Naive thymus-derived CD4-positive, alpha-beta T cell (primary cell): ENCODE measurements at places on chromosomes 6 and 20.

GRCh38 chr20:39946053-39946810, 742.8 kb downstream of the MAFB start:
- H3K36me3 ChIP-seq, result no peaks in the 10 kb centered on the region
- H3K4me1 ChIP-seq, result no peaks in the 10 kb centered on the region
- no peaks in the 10 kb centered on the region for H3K27me3 ChIP-seq
- DNase-seq, result no peak
- H3K27ac ChIP-seq, result no peak overlapping the region
- no peak overlapping the region for H3K4me3 ChIP-seq

GRCh38 chr20:59242714-59243626, 57.4 kb upstream of the EDN3 start:
- H3K27me3 ChIP-seq, result no peaks in the 10 kb centered on the region
- no peaks in the 10 kb centered on the region for H3K36me3 ChIP-seq
- H3K27ac ChIP-seq, result no peak overlapping the region

- DNase-seq, result no peak
- H3K36me3 ChIP-seq, result no peaks in the 10 kb centered on the region
- H3K4me1 ChIP-seq, result no peaks in the 10 kb centered on the region
- H3K27ac ChIP-seq, result no peak overlapping the region
Measured at GRCh38 chr20:2763186-2763585, 37.2 kb downstream of the CPXM1 start.

DNA sequence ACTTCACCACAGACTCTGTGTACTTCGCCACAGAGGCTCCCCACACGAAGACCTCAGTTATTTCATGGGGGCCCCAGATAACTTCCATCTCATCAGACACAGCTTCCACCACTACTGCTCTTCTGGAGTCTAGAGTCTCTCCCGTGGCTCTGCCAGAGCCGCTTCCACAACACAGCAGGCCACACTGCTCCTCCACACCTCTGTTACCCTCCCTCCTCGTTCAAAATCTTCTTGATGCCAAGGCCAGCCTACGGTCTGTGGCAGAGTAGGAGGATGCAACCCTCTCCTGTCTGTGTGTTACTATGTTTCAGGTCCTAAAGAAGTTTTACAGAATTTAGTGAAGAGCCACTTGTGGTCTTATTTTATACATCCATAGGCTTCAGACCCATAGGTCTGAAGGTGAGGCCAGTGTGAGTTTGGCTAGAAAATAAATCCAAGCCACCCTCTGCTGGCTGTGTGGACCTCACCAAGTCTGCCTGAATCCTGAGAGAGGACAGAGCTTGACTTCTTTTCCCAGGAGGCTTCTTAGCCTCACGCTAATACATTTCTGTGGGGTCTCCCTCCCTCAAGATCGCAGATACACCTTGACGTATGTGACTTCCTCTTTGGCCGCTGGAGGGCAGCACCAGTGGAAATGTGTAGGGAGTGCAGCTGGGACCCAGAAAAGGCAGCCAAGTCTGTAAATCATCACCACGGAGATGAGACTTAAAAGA, 197.7 kb downstream of the FAXC start:
- H3K4me3 ChIP-seq, result no peak overlapping the region
- no peak overlapping the region for H3K27ac ChIP-seq
- no peaks in the 10 kb centered on the region for H3K27me3 ChIP-seq
- H3K4me1 ChIP-seq, result no peaks in the 10 kb centered on the region
- no peaks in the 10 kb centered on the region for H3K36me3 ChIP-seq

DNA sequence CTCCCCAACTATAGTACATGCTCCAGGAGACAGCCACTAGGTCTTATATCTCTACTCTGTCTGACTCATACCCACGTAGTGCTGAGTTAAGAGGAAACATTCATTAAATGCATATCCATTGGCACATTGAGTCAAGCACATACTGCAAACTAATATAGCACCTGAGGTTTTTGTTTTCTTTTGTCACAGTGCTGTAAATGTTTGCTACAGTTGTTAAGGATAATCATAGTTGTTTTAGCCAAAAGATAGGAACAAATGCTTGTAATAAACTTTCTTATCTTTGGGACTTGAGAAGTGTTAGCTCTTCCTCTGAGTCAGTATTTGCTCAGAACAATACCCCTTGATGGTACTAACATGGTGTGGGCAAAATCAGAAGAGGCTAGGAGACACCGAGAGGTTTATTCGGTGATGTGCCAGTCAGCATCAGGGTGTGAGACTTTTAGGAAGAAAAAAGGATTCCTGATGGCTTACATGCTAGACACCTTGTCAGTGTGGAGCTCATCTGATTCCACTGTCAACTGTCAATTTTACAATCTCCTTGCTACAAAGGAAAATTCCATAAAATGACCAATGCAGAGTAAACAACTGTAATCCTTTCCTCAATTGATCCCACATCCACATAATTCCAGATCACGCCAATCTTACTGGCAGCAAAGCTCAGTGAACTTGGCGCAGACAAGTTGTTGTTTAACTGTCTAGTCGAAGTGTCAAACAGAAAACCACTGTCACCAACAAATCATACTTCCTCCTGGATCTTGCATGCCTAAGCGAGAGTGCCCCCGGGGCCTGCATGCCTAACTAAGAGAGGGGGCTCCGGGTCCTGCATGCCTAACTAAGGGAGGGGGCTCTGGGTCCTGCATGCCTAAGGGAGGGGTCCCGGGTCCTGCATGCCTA, 36.1 kb downstream of the ELOVL2 start:
- no peaks in the 10 kb centered on the region for H3K36me3 ChIP-seq
- no peak overlapping the region for H3K4me3 ChIP-seq
- no peak overlapping the region for H3K27ac ChIP-seq
- DNase-seq, result no peak

- DNase-seq, result no peak
- H3K27ac ChIP-seq, result no peak overlapping the region
- no peaks in the 10 kb centered on the region for H3K36me3 ChIP-seq
- no peaks in the 10 kb centered on the region for H3K27me3 ChIP-seq
Measured at GRCh38 chr20:53463101-53463972, 130.3 kb downstream of the ZNF217 start.

GRCh38 chr6:159461998-159462397, 231.0 kb downstream of the SOD2 start:
- DNase-seq, result no peak
- H3K4me3 ChIP-seq, result no peak overlapping the region
- H3K4me1 ChIP-seq, result no peaks in the 10 kb centered on the region
- H3K36me3 ChIP-seq, result no peaks in the 10 kb centered on the region
- no peak overlapping the region for H3K27ac ChIP-seq

DNA sequence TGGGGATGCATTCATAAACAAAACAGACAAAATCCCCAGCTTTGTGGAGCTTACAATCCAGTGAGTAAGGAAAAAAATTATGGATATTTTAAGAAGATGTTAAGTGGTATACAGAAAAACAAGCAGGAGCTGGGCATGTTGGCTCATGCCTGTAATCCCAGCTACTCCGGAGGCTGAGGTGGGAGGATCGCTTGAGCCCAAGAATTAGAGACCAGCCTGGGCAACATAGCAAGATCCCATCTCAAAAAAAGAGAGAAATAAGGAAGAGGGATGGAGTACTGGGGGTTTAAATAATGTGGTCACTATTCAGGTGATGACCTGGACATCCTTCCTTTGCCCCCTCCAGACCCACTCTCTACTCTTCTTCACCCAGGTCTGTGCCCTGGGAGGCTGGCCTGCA, 55.0 kb upstream of the MDGA1 start:
- H3K4me1 ChIP-seq, result no peaks in the 10 kb centered on the region
- no peak overlapping the region for H3K4me3 ChIP-seq
- H3K27me3 ChIP-seq, result no peaks in the 10 kb centered on the region
- DNase-seq, result no peak
- H3K36me3 ChIP-seq, result no peaks in the 10 kb centered on the region

- no peaks in the 10 kb centered on the region for H3K27me3 ChIP-seq
- H3K4me3 ChIP-seq, result no peak overlapping the region
- no peaks in the 10 kb centered on the region for H3K4me1 ChIP-seq
- H3K27ac ChIP-seq, result no peak overlapping the region
Measured at GRCh38 chr6:149450679-149451375, 34.0 kb downstream of the ZC3H12D start.
